HS-5 (cell line): ENCODE measurements at places on chromosomes 5 and 9.

DNA sequence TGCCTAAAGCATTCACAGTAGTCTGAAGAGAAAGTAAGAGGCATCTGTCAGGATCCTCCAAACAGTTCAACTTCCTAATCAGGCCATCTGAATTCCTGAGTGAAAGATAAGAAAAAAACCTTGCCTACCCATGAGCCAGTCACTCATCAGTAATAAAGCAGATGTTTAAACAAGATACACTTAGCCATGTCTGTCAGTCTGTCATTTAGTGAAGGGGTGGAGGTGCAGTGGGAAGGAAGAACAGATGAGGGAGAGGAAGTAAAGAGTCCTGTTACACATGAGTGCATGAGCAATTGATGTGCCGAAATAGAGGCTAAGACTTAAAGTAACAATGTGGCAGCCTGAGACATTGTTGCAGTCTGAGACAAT is 29.9 kb upstream of the DMRTA1 start:
- no peak for DNase-seq

- no peak for DNase-seq
Observed at GRCh38 chr5:10289353-10289752, 18.3 kb downstream of the CMBL start.

- DNase-seq: no peak
Observed at GRCh38 chr5:36242534-36243485, 1.1 kb upstream of the NADK2 start.

DNA sequence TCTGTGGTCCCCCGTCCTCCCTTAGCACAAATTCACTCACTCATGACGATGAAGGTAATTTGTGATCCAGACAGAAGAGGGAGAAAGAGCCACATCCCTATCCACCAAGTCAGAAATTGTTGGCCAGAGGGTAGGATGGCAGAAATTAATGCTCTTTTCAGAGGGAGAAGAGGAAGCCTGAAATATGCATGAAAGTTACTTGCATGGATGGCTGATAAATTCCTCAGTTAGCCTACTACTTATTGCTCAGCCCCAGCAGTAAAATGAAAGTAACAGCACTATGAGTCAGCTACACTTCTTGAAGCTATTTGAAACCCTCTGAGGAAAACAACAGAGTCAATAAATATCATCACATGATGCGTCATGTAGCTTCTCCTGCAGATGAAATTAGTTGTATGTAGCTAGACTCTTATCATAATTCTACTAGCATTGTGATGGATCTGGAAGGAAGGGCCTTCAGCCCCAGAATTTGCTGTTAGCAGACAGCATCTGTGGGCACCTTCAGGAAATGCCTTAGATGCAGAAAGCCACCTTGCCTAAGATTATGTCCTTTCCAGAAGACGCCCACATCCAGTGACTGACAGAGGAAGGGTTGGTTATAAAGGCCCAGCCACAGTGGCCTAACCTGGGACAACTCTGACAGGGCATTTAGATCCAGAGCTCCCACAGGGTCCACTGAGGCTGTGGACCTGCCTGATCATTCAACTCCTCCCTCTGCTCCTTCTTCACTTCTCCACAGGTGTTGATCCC is 81.2 kb upstream of the CCDC112 start:
- peak; percentile 70 for DNase-seq

DNA sequence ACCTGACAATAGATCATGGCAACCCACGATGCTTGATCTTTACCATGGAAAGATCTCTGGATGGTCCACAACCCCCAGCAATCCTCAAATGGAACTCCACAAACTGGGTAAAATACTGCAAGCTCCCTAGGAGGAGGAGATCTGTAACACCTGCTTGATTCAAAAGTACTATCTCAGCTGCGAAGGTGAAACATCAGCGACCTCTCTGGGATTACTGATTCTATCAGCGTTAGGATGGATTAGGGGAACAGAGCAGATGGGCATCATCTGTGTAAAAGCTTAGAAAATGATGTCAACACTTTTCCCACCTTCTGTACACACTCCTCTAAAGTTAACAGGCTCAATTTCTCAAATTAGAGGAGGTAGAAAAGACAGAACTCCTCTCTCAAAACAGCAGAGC is 31.5 kb upstream of the TRPC7 start:
- no peak for DNase-seq

DNA sequence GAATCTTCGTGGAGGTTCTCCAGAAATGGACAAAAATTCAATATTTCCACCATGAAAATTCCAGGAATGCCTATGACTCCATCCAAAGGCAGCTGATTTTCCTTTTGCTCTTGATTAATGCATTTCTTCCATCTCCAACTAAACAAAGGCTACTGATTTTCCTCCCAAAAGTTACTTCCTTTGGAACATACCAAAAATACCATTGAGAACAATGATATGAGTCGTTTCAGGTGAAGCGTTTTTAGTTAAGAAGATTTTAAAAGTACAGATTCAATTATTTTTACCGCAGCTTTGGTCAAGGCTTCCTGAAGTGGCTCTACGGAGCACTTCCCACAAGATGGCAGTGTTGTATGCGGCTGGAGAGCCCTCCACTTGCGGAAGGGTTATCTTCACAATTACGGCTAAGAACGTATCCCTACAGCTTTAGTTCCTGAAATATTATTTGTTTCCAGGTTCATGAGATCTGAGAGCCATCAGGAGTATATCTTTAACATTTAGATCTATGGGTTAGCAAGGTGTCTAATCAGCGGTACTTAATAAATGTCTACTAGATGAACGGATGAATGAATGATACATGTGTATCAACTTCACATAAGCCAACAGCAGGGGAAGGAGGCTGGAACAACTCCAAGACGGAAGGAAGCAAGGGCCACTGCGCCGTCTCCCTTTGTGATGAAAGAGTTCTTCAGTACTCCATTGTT is 35.9 kb upstream of the ARSB start:
- peak; percentile 64 for DNase-seq

- no peak for DNase-seq
Observed at GRCh38 chr5:154044581-154044980, 5.8 kb downstream of the MFAP3 start.
